Mucosa of gallbladder (tissue), 1 donor: ENCODE measurements at places on chromosomes 13 and 19. TPM values are rescaled to one million over a fixed set of nuclear protein-coding genes. Genes with fewer than 3 reads are reported as not detected.

The GPR18 gene
- total RNA-seq, result 0.37 TPM

The SSC5D gene
- 49.7 TPM for total RNA-seq

The KCNC3 gene
- total RNA-seq, result 8.6 TPM

The CBARP gene
- 1.1 TPM for total RNA-seq

The PPM1N gene
- 2.2 TPM for total RNA-seq

- DNase-seq, result no peak
These were observed 6.3 kb downstream of the GPR18 start for GRCh38 chr13:99251921-99252320.

DNA sequence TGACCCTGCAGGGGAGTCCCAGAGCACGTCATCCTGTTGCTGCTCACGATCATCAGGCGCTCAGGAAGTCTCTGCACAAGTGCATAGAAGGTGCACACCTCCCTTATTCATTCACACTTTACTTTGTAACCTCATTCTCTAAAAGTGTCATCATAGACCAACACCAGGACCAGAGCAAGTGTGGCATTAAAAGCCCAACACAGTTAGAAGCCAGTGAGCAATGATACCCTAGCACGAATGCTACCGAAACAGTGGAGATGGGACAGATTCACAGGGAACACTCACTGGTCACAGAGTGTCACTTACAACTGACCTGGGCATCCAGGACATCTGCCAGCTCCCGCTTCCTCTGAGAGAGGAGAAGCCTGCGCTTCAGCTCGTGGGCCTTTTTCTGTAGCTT is 17.0 kb downstream of the HAUS8 start:
- no peak for DNase-seq

DNA sequence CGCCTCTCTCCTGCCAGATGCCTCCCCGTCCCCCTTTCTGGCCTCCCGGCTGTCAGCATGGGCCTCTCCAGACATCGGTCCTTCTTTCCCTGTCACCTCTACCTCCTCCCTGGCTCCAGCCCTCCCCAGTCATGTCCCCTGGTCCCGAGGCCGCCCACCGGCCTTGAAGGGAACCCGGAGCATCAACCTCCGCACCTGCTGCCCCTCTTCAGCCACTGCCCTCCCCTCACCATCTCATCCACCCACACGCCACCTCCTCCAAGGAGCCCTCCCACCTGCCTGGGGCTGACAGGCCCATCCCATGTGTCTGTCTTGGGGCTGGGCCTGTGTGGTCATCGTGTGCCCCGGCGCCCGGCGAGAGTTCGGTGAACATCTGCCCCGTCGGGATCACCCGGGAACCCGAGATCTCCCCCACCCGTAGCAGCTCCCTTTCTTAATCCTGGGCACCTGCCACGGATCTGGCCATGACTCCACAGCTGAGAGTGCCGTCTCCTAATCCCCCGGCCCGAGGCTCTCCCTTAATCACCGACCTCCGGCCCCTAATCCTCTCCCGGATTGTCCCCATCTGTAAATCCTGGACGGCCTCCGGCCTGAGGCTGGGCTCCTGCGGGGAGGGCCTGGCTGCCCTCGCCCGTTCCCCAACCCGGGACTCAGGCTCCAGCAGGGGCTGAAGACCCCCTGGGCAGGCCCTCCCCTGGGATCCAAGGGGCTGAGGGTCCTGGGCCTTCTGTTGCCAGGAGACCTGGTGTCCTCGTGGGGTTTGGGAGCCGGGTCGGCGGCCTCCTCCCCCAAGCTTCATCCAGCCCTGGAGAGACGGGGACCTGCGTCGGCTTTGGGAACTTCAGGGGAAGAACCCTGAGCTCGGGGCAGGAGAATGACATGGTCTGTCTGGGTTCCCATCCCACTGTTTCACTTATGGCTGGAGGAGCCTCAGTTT is 5.9 kb downstream of the HCN2 start:
- DNase-seq, result no peak

- no peak for DNase-seq
These were observed 211.3 kb downstream of the RBM26 start for GRCh38 chr13:79194727-79195126.

- no peak for DNase-seq
These were observed 41.6 kb downstream of the NDFIP2 start for GRCh38 chr13:79522583-79522982.

DNA sequence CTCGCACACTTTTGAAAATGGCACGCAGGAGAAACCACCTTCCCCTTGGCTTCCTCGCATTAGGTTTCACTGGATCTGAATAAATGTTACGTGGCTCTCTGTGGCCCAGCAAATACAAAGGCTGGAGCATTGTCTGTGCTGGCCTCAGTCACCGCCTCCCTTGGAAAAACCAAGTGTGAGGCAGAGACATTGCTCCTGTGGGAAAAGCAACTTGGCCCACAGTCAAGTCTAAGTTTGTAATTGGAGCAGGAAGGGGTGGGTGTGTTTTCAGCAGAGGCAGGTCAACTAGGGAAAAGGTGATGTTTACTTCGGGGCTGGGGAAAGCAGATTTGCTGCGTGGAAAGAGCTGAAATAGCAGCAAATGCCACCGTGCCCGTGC is 101.6 kb downstream of the IRS2 start:
- DNase-seq, result peak; percentile 58

- DNase-seq, result no peak
These were observed 34.9 kb downstream of the N4BP2L2 start for GRCh38 chr13:32503727-32504126.

- DNase-seq, result no peak
These were observed 1156.5 kb downstream of the OLFM4 start for GRCh38 chr13:54185101-54185500.

GRCh38 chr13:80334597-80335260 is 6.2 kb downstream of the SPRY2 start:
- no peak for DNase-seq

GRCh38 chr13:35157143-35157755 is 215.2 kb downstream of the NBEA start:
- DNase-seq, result peak; percentile 35

DNA sequence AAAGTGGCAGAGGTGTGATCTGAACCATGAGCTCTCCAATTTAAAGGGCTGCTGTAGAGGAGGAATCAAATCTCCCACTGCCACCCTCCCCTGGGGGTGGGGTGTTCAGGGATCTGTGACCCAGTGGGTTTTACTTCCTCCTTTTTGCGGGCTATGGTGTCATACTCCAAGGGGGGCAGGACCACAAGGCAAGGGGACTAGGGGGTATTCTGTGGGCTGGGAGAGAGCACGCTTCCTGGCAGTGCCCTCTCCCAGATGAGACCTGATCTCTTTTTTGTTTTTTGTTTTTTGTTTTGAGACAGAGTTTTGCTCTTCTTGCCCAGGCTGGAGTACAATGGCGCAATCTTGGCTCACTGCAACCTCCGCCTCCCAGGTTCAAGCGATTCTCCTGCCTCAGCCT is 10.3 kb downstream of the PLD3 start:
- DNase-seq, result no peak

GRCh38 chr13:62207388-62207787 is 791.7 kb upstream of the PCDH20 start:
- no peak for DNase-seq

GRCh38 chr13:110216398-110217041 is 90.4 kb downstream of the COL4A1 start:
- no peak for DNase-seq

GRCh38 chr13:45925151-45925550 is 73.6 kb upstream of the SIAH3 start:
- DNase-seq, result no peak

DNA sequence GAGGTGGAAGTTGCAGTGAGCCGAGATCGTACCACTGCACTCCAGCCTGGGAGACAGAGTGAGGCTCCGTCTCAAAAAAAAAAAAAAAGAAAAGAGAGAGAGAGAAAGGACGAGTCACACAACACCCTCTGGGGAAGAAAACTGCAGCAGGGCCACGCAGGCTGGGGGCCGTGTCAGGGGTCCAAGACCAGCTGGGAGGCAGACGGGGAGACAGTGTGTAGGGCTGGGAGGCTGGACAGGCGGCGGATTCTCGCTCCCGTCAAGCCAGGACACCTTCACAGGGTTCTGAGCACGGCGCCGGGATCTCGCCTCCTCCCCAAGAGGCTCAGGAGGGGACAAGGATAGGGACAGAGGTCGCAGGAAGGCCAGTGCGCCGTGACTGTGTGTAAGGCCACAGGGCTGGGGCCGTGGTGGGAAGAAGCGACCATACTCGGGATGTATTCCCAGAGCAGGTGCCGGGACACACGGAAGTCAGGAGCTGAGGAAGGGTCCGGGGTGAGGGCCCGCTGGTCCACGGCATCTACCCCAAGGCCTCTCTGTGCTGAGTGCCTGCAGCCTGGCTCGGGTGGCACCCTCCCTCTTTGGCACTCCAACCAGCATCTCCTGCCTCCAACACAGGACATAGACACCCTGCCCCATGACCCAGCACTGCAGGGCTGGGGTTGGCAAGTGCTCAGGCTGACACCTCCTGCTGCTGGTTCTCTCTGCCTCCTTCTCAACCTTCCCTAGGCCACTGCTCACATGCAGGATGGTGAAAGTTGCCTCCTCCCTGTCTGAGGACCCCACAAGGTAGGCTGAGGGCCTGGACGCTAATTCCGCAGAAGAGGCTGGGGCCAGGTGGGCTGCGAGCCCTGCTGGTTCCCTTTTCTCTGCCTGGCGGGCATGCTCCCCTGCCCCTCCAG is 21.2 kb downstream of the ZNF787 start:
- no peak for DNase-seq

DNA sequence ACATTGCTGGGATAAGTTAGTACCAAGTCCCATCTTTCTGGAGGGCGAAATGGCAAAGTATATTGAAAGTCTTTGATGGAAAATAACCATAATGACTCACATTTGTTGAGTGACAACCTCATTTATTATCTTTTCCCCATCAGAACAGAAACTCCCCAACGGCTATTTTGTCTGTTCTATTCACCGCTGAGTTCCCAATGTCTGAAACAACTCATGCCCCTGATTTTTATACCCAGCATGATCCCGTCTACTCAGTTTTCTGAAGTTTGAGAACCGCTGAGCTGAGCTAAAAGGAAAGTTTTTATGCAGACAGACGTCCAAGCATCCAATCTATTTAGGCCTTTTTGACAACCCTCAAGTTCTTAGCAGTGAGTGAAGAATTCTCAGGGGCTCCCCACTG is 7.8 kb upstream of the TINCR start:
- DNase-seq, result no peak

GRCh38 chr13:77213644-77214043 is 113.2 kb downstream of the MYCBP2 start:
- DNase-seq, result no peak

DNA sequence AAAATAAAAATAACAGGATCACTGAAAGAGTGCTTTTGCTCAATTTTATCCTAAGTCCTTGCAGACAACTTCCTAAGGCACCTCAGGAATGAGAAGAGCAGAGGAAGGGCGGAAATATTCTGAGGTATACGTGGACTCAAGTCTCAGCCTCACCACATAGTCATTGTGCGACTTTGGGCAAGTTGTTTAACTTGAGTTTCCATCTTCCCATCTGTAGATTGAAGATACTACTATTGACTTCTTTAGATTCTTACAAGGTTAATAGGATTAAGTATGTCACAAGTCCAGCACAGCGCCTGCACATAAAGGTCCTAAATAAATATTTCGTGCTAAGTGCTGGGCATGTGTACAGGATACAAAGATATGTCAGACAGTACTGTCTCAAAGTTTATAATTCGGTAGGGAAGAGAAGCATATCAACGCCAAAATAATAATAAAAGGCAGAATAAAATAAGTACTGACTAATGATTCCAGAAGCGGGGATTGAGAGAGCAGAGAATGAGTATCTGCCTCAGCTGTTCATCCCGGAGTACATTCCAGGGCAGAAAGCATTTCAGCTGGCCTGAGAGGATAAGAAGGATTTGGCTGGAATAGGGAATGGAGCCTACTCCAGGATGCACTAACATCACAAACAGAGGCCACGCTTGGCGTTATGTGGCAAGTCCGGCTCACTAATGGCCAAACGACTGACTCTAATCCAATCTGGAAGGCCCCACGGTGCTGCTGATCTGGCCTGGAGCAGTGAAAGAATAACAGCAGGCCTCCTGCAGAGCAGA is 139.7 kb downstream of the FLT1 start:
- no peak for DNase-seq

GRCh38 chr19:1220976-1221903 is 15.7 kb downstream of the STK11 start:
- no peak for DNase-seq

GRCh38 chr13:94656766-94657165 is 55.1 kb downstream of the GPR180 start:
- DNase-seq, result no peak

DNA sequence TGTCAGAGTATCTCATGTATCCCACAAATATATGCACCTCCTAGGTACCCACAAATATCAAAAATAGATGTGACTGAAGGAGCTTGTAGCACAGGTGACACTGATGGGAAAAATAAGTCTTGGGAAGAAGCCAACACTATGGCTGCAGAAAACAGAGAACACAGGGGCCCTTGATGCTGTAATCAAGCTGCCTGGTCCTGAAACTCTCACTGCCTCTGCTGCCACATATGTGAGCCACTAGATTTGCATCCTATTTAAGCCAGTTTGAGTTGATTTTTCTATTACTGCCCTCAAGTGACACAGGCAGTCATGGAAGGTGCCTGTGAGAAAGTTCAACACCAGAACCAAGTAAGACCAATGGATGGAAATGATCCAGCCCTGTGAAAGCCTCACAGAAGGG is 720.8 kb downstream of the UQCRFS1 start:
- no peak for DNase-seq

DNA sequence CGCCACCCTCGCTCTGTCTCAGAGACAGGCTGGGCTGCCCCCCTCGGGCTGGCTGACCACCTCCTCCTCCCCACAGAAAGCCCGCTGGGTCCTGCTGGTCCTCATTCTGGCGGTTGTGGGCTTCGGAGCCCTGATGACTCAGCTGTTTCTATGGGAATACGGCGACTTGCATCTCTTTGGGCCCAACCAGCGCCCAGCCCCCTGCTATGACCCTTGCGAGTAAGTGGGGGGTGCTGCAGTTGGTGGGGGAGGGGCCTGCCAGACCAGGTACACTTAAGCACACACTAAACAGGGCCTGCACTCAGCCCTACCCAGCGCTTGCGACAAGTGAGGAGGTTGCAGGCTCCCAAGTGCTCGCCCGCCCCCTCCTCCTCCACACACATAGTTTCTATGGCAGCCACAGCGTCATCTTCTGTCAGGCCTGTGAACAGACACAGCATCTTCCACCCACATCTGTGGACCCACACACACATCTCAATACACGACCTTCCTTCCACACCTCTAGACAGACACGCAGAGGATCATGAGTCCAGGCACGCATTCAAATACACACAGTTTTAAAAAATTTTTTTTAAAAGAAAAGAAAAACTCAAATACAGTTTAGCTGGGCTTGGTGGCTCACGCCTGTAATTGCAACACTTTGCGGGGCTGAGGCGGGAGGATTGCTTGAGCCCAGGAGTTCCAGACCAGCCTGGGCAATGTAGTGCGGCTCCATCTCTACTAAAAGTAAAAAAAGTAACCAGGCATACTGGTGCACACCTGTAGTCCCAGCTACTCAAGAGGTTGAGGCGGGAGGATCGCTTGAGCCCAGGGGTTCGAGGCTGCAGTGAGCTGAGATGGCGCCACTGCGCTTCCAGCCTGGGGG is 18.4 kb downstream of the PLD3 start:
- no peak for DNase-seq

GRCh38 chr13:111370570-111371535 is 50.4 kb downstream of the TEX29 start:
- DNase-seq, result no peak
